ENCODE measurements at places on chromosomes 12 and 14.

GRCh38 chr12:68416350-68416749, 84.2 kb upstream of the MDM1 start:
- no peak for DNase-seq

GRCh38 chr12:53061404-53062010, 11.6 kb downstream of the TNS2 start:
- no peak for DNase-seq

- DNase-seq = peak; percentile 46
These were observed 23.3 kb downstream of the RNF34 start for GRCh38 chr12:121423253-121423652.

DNA sequence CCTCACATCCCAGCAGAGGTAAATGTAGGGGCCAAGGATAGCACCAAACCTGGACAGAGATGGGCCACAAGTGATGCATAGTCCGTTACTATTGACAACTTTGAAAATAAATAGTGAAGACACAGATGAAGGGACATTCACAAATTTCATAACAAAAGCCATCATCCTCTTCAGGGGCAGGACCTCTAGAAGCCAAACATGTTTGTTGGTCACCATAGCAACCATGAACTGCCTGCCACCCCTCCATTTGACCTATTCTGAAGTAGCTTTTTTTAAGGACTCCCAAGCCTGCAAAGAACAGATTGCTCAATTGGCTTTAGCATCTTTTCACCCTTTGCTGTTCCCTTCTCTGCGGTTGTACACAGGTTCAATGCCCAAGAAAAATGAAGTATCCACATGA, 35.7 kb upstream of the MDM1 start:
- no peak for DNase-seq

DNA sequence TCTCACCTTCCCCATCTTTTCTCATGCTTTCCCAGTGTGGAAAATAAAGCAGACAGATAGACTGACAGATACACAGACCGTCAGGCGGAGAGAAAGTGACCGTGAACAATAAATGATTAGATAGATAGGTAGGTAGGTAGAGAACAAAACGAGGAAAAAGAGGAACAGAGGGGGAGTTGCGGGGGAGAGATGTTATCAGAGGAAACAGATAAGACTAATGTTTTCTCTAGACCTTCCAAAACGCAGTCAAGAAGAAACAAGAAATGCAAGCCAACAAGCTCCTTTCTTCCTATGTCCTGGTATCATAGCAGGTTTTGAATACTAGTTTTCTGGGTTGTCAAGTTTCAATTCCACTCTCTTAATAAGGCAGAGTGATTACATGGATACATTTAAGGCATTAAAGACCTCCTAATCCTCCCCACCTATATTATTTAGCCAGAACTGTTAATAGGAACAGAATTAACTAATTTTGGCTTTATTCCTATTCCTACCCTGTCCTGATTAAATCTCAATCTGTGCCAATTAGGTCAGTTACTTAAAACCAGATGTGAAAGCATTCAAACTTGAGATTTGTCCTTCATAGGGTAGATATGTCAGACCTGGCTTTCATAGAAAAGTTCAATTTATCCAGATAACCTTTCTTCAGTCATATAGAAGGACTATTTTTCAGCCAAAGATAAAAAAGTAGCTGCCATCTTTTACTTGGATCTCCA, 89.0 kb upstream of the PTPRR start:
- DNase-seq = no peak

DNA sequence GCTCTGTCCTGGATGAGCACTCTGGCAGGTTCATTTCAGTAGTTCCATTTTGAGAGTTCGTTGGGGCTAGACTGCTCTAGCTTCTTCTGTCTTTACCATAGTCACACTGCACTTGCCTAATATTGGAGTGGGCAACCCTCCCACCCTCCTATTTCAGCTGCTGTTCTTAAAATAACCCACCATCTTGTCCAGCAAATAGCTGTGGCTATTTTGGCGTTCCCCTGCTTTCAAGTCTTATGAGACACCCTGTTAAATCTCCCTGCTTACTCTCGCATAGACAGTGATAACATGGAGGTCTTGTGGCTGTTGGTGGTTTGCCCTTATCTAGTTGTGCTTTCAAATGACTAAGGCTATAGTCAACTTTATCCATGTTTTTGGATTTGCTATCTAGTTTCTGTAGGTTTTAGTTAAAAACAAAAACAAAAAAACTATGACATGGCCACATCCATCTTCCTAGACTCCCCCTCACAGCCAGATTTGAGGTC, 65.5 kb downstream of the LRP6 start:
- no peak for DNase-seq

DNA sequence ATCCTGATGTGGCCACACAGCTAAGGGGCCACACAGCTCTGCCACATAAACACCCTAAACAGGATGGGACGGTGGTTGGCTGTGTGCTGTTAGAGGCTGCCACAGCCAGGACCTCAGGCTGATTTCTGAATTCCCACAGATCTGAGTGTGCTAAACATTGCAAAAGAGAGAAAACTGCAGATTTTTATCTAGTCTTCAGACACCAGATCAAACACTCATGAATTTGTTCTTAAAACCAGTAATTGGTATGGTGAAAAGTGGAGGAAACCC, 190.7 kb downstream of the MON2 start:
- no peak for DNase-seq
